ENCODE measurements at places on chromosomes 3 and 15. TPM values are rescaled to one million over a fixed set of nuclear protein-coding genes. Genes with fewer than 3 reads are reported as not detected.

CNTN6 gene
- not detected for total RNA-seq

OR5K2 gene
- not detected for total RNA-seq

SLC22A14 gene
- total RNA-seq: not detected

PPARG gene
- total RNA-seq: 0.66 TPM

TRIM42 gene
- total RNA-seq: not detected

AHSG gene
- not detected for total RNA-seq

EBLN2 gene
- 3.2 TPM for total RNA-seq

CCDC54 gene
- total RNA-seq: not detected

SENP8 gene
- total RNA-seq: 3.0 TPM

HMG20A gene
- total RNA-seq: 28.5 TPM

CP gene
- not detected for total RNA-seq

MRAS gene
- total RNA-seq: 0.38 TPM

DNA sequence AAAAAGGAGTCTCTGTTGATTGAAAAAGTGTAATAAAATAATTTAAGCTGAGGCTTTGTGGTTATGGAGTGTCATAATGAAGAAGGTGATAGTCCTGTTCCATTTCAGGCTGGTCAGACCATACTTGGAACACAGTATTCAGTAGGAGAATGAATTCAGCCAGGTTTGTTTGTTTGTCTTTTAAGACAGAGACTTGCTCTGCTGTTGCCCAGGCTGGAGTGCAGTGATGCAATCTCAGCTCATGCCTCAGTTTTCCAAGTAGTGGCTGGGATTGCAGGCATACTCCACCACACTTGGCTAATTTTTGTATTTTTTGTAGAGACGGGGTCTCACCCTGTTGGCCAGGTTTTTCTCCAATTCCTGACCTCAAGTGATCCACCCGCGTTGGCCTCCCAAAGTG lies 33.5 kb downstream of the IQGAP1 start:
- no peak for DNase-seq

DNA sequence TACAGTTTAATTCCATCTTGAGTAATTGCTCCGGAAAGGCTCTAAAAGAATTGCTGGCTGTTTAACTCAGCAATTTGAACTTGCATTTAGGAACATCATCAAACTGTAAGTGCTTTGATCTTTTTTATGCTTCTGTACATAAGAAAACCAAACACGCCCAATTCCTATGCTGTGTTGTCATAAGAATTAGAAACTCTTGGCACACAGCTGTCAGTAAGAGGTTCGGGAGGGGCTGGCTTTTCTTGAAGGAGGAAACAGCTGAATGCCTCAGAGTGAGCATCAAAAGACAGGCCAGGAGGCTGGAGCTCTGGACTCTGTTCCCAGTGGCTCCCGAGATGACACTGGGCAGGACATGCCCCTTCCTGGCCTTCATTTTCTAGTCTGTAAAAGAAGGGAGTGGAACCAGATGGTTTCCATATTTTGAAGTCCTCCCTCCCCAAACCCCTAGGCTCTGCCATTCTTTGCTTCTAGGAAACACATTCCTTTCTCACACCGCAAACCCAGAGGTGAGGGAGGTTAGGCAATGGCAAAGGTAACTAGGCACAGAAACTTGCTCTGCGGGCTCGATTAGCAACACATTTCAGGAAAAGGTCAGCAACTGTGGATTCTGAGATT lies 73.7 kb upstream of the DLG1 start:
- no peak for DNase-seq

DNA sequence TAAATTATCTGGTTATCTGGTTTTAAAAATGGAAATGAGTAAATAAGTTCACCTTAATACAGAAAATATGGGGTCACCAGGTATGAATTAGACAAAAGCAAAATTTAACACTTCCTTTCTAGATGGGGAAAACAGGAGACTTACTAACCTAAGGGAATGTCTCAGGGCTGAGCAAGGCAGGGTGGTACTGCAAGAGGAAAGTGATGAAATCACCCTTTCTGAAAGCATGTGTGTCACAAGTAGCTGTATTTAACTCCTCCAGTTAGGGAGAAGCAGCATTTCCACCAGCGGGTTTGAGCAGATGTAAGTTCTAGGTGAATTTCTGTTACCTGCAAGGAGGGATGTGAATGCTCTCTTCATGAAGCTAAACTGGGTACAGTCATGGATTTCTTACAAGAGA lies 629.1 kb downstream of the MECOM start:
- DNase-seq: no peak

GRCh38 chr3:163971861-163972260 lies 1106.4 kb downstream of the SI start:
- no peak for DNase-seq

DNA sequence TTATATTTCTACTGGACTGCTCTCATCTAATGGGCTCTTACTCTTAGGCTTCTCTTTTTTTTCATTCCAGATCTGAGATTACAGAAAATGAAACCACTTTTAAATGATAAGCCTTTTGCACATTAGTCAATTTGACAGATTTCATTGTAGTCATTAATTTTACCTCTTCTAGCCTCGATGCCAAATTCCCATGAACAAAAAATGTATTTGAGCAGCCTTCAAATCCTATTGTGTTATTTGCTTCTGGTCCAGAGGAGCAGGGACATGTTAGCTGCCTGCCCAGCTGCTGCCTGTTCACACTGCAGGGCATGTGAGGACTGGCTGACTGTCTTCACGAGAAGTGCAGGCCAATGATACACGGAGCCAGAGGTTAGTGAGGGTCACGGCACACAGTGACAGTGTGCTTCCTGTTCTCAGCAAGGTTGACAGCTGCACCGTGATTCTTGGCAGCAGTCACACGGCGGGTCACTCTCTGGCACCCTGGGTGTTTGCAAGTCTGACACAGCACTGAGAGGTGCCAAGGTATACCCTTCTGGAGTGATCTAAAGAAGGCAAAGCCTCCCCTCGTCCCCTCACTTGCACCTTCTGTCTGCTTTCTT lies 40.8 kb downstream of the KAT2B start:
- no peak for DNase-seq

DNA sequence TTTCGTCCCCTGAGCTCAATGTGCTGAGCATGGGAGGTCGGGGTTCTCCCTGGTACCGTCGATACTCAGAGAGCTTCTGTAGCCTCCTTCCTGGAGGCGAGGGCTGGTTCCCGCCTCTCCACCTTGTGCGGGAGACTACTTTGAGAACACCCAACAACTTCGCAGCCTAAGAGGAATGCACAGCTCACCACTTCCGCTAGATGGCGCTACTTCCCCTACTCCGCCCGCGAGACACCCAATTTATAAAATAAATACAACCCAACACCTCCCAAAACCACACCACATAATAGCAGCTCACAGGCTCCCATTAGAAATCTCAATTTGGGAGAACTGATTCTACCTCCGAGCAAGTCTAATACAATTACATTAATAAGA lies 1.2 kb downstream of the RGMA start:
- peak; percentile 64 for DNase-seq

DNA sequence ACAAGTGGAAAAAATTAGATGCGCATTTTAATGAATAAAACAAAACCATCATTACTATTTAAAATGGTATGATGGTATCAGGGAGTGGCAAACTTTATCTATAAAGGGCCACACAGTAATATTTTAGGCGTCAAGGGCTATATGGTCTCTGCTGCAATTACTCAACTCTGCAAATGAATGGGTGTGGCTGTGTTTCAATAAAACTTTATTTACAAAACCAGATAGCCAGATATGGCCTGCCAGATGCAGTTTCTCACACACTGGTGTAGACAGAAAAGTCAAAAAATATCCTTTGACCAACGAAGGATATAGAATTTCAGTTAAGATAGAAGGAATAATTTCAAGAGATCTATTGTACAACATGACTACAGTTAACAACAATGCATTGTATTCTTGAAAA lies 83.8 kb downstream of the CLASP2 start:
- DNase-seq: no peak

- no peak for DNase-seq
Observed at GRCh38 chr3:82002491-82002890, 241.0 kb upstream of the GBE1 start.

- no peak for DNase-seq
Observed at GRCh38 chr3:45635475-45636256, 41.1 kb downstream of the LIMD1 start.

GRCh38 chr15:71152542-71152941 lies 37.3 kb downstream of the THSD4 start:
- no peak for DNase-seq

GRCh38 chr3:101081999-101082398 lies 88.8 kb upstream of the ABI3BP start:
- DNase-seq: no peak

GRCh38 chr3:179348325-179349013 lies 960 bp downstream of the MFN1 start:
- no peak for DNase-seq

All from CD8-positive, alpha-beta memory T cell (primary cell).